ENCODE measurements at places on chromosomes 3 and 15. TPM values are rescaled to one million over a fixed set of nuclear protein-coding genes. Genes with fewer than 3 reads are reported as not detected.

- no peak for DNase-seq
Measured at GRCh38 chr3:105513042-105513441, 146.3 kb downstream of the ALCAM start.

DNA sequence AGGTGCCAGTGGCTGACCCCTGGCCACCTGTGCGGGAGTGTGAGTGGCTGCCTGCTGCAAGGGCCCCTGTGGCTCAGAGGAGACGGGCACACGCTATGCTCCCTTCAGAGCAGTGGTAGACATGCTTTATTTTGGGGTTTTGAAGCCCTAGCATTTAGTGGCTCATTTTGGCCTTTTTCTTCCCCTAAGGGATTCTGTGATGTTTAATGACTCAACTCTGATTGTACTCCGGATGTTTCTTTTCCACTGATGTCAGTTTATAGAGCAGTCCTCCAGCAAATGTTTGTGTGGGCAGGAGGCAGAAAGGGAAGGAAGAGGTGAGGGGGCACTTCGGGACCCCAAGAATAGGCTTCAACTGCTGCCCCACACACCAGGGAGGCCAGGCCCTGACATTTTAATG is 288.9 kb upstream of the C2CD4B start:
- no peak for DNase-seq

Gene OR5H15
- total RNA-seq: not detected

DNA sequence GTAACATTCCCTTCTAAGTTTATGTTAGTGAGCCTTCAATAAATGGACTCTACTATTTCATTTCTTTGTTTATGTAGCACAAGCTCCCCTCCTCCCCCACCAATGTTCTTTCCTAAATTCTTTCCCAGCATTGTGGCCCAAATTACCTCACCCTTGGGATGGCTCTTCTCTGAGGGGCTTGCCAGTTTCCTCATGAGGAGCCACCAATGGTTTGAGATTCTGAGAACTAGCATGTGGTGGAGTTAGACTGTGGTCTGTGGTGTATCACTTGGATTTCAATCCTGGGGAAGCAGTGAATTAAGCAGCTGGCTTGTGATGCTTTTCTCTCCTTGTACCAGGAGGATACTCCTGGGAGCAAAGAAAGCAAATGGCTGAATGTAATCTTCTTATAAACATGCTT is 50.0 kb upstream of the NPHP3 start:
- DNase-seq: no peak

Gene PATL2
- 15.9 TPM for total RNA-seq

DNA sequence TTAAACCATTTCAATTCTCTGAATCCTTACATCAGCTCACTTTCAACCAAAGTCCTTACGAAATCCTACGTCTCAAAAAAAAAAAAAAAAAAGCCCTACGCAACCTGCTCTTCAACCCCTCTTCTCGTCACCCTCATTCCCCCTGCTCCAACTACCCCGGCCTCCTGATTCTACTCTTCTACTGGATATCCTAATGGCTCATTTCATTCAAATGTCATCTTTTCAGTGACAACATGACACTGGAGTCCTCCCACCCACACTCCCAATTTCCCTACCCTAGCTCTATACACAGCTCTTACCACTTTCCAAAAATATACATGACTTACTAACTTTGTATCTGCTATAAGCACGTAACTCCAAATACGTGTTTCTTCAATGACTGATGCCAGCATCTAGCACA is 11.5 kb downstream of the UBP1 start:
- DNase-seq: no peak

DNA sequence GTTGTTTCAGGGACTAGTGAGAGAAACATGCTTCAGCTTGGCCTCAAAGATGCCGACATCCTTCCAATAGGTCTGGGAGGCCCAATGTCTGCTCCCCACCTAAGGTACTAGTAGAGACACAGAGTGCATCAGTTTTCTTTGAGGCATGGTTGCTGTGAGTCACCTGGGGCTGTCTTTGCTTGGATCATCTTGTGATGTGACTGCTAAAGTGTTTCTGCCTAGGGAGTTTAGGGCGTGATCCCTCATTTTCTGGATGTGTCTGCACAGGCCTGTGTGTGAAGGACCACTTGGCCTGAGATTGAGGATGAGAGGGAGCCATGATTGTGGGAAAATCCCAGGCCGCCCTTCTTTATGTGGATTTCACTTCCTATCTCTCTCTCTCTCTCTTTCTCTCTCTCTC is 4.8 kb downstream of the GASK1A start:
- no peak for DNase-seq

GRCh38 chr3:68458581-68458980 is 473.8 kb downstream of the TAFA4 start:
- DNase-seq: no peak

DNA sequence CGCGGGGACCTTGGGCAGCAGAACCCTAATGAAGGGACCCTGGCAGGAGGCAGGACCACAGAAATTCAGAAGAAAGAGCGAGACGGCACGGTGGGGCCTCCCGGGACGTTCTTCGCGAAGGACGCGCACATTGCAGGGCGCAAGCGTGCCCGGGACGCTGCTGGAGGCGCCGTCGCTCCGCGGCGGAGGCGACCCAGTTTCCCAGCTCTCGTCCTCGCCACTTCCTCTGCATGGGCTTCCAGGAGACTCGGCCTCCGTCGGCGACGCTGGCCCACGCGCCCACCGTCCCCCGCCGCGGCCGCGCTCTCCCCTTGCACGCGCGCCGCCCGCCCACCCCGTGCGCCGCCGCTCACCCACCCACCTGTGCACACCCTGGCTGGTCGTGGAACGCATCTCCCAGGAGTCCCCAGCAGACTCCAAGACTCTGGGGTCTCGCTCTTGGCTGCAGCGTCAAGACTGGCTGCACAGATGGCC is 31.8 kb upstream of the SMAD3 start:
- DNase-seq: peak; percentile 28

- DNase-seq: no peak
Measured at GRCh38 chr3:8846176-8846575, 76.8 kb upstream of the OXTR start.

DNA sequence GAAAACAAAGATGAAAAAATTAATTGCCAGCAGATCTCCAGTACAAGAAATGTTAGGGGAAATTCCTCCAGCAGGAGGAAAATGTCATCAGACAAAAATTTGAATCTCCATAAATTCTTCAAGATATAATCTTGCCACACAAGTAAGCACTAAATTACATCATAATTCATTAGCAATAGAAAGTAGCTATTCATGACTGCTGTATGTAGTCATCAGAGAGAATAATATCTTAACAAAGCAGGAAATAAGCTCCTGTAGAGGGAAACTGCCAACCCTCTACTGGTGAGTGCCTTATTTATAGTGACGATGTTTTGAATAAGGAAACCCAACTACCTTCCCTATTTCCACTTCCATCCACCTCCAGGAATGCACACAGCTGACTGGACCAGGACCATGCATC is 15.8 kb upstream of the SLC27A2 start:
- DNase-seq: no peak

Gene CCDC51
- total RNA-seq: 11.6 TPM

GRCh38 chr3:99891610-99892285 is 74.1 kb downstream of the CMSS1 start:
- no peak for DNase-seq

DNA sequence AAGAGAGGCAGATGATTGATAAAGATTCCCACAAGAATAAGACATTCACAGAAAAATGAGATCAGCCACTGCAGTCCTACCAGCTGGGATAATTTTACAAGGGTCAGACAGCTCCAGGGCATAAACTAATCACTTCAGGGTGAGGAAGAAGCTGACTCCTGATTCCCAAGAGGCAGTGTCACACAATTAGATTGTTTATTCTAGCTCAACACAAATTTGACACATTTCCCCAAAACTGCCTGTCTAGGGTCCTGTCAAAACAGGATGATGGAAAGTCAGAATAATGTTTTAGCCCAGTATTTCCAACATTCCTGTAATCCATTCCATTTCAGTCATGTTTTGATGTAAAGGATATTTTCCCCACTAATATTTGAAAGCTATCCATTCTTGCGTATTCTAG is 110.8 kb downstream of the TNIK start:
- no peak for DNase-seq

- DNase-seq: peak; percentile 12
Measured at GRCh38 chr15:86139828-86140227, 60.2 kb downstream of the AGBL1 start.

GRCh38 chr15:56017920-56018319 is 24.5 kb upstream of the NEDD4 start:
- no peak for DNase-seq

- DNase-seq: no peak
Measured at GRCh38 chr3:194133661-194134230, 2.2 kb upstream of the HES1 start.

DNA sequence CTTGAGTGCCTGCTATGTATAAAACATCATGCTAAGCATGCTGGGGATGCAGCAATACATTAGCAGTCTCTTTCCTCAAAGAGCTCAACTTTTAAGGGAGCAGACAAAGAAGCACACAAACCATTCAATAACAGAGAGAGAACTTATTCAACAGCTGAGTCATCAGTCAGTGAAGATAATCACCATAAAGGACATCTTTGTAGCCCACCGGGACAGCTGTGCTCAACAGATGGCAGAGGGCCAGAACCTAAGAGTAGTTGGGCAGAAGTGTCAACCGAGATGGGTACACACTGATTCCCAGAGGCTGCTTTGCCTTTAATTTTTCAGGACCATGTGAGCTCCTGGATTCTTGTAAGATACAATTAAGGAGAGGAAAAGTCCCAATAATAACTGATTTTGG is 4.2 kb upstream of the RAB8B start:
- no peak for DNase-seq

Gene ELL3
- total RNA-seq: 2.9 TPM

Gene MYZAP
- total RNA-seq: not detected

GRCh38 chr3:112654492-112654891 is 13.5 kb upstream of the CCDC80 start:
- no peak for DNase-seq

DNA sequence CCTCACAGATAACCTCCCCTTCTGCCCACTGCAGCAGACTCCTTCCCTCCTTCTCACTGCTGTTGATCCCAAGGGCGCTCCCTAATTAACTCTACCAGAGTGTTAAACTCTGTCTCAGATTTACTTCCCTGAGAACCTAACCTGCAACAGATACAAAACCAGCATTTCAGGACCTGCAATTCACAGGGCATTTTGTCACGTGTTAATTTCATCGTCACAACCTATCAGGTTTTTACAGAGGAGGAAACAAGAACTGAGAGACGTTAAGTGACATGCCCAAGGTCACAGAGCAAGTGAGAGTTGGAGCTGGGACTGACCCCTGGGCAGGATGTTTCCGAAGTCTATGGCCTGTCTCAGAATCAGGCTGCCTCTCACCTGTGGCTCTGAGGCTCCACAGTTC is 223.9 kb downstream of the UACA start:
- DNase-seq: no peak

DNA sequence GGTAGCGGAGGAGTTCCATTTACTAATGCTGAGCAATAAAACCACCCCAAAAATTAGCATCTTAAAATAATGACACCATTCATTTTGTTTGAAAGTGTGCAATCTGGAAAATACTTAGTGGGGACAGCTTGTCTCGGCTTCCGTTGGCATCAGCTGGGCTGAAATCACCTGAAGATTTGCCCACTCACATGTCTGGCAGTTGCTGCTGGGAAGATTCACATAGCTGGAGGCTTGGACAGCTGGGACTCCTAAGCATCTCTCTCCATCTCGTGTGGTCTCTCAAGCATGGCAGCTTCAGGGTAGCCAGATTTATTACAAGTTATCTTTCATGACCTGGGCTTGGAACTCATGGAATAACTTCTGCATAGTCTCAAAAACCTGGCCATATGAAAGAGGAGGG is 38.4 kb upstream of the BFSP2 start:
- DNase-seq: no peak

DNA sequence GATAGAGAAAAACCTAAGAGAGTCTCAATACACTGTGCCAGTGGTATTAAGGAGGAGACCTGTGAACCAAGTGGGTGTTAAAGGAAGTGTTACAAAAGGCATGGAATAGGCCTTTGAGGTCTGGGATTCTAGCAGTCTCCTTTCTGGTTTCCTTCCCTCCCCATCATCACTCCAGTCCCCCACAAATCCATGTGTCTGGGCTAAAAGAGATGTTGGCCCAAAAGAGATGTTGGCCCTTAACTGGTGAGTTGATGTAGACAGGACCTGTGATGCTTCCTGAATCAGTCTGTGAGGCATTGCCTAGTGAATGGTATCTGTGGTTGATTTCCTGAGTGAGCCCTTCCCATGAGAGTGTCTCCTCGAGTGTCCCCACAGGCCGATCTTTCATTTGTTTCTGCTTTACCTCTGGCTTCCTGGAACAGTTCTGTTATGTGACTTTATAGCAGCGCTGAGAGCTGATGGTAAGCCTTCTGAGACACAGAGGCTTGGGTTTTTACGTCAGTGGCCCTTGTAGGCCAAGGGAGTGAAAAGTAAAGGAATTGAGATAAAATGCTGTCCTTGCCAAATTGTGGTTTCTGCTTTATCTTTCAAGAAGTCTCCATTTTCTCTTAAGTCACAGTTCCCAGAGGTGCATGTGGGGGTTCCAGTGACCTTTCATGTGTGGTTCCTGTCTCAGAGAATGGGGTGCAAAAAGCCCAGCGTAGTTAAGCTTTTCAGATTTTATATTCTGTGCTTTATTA is 87.8 kb downstream of the KLHL25 start:
- DNase-seq: peak; percentile 57

GRCh38 chr3:99758502-99759177 is 59.0 kb upstream of the CMSS1 start:
- DNase-seq: no peak

DNA sequence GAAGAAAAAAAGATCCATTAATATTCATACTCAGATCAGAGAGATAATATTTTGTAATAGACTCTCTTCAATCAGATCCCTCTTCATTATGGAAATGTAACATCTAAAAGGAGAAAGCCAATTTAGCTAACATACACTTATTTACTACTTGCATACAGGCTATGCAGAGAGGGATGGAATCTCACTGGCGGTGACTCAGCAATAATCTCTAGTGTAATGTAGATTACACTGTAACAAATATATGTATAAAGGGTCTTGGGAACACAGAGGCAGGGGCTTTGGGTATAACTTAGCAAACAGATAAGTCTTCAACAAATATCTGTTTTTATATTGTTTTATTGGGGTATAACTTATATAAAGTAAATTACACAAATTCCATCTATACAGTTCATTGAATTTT is 69.6 kb downstream of the CGNL1 start:
- no peak for DNase-seq

Gene RUVBL1
- total RNA-seq: 58.3 TPM

Gene ECE2
- not detected for total RNA-seq

GRCh38 chr15:55827204-55827603 is 84.3 kb upstream of the PRTG start:
- DNase-seq: no peak

Gene TEX9
- total RNA-seq: 0.71 TPM

- no peak for DNase-seq
Measured at GRCh38 chr3:106034313-106034712, 165.5 kb upstream of the CBLB start.

DNA sequence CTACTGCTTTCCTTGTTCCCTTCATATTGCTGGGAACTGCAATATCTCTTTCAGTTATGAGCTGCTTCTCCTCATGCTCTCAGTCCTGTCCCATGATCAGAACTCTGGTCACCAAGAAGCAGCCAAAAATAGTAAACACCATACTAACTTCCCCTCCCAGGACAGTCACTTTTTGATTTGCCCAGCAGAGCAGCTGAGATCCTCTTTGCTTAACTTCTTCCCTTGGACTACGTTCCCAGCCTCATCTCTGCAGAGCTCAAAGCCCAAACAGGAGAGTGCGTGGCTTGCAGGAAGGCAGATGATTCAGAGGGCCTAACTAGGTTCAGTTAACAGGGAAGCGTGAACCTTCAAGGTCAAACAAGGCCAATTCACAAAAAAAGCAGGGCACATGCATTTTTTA is 153.2 kb downstream of the CTNNB1 start:
- DNase-seq: no peak

- DNase-seq: no peak
Measured at GRCh38 chr15:32824777-32825176, 107.0 kb downstream of the GREM1 start.

Gene ZNF501
- 1.5 TPM for total RNA-seq

Gene GABRA5
- total RNA-seq: not detected
